ENCODE measurements at places on chromosomes 12 and 14.
A peak's percentile ranks its signal among the peaks of the same experiment; 100 is the strongest.

DNA sequence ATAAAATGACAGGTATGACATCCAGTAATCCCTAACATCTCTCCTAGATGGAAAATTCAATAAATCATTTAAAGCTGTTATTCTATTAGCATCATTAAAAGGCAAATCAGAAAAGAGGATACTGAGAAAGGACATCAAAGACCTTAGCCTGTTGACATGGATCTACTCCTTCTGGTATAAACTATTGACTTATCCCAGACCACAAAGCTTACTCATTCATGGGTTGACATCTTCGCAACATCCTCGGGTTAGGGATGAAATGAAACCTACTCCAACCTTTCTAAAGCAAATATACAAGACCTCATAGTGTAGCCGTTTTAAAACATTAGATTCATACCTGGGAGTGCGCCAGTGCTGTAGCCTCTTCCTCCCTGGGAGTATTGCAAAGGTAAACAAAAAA is 191.5 kb upstream of the BTG1 start:
- DNase-seq: no peak

- DNase-seq: no peak
Observed at GRCh38 chr12:5409619-5410018, 22.3 kb upstream of the NTF3 start.

- DNase-seq: no peak
Observed at GRCh38 chr14:60644666-60645065, 4.6 kb downstream of the SIX1 start.

- no peak for DNase-seq
Observed at GRCh38 chr12:77189458-77189857, 124.1 kb upstream of the E2F7 start.

DNA sequence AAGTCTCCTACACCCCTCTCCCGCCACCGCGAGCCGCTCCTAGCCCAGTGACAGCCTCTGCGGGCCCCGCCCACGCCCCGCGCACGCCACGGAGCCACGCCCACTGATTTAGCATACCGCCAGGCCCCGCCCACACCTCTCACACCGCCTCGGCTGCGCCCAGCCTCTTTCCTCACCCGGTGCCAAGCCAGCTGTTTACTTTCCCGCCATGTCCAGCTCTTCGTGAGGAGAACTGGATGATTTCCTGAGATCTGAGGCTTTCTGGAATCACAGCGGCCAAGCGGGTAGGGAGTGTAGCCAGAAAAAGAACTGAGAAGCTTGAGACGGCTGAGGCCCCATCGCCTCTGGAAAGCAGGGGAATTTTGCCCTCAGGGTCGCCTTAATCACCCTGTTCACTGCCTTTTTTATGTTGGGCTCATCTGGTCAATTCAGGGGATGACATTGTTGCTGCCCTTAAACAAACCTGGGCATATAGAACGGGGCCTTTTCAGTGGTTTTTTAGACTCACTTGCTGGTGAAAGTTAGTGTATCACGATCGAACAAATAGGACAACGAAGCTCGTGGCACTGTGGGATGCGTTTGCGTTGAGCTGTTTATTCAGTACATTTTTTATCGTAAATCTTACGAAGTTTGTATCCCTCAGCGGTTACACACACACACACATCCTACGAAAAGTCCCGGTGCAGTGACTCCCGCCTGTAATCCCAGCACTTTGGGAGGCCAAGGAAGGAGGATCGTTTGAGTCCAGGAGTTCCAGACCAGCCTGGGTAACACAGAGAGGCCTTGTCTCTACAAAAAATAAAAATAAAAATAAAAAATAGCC is at the start of gene RNF212B:
Gene RNF212B (plus strand): TSS at position 165 of the 823 bp plus-strand sequence. CDS start 2,410 bp downstream, outside the sequence.
- DNase-seq: peak; percentile 69

- DNase-seq: no peak
Observed at GRCh38 chr14:24399999-24400718, 1.4 kb downstream of the NYNRIN start.

DNA sequence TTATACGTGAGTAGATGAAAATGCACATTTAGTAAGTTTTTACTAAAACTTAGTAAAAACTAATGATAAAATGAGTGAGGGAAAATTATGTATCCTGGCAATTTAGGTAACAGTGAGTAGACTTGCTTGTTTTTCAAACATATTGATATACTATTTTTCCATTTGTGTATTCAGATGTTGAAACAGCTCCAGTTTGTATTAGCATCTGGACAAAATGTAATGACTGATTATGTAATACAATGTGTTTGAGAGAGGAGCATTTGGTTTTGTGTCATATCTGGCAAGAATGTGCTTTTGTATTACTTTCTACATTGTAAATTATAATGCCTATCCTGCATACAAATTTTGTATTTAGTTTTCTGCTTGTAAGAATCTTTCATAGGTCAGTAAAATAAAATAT is 5.6 kb downstream of the CNOT2 start:
- no peak for DNase-seq
